Naive thymus-derived CD8-positive, alpha-beta T cell (primary cell): ENCODE measurements at places on chromosomes 2 and 18.
A peak's percentile ranks its signal among the peaks of the same experiment; 100 is the strongest.

GRCh38 chr2:219461047-219461514 is 26.4 kb downstream of the SPEG start:
- H3K36me3 ChIP-seq: no peaks in the 10 kb centered on the region
- no peak for DNase-seq
- no peak overlapping the region for H3K4me3 ChIP-seq

- DNase-seq: no peak
- H3K4me1 ChIP-seq: no peaks in the 10 kb centered on the region
- H3K36me3 ChIP-seq: no peaks in the 10 kb centered on the region
Observed at GRCh38 chr18:68435581-68435980, 279.3 kb downstream of the TMX3 start.

DNA sequence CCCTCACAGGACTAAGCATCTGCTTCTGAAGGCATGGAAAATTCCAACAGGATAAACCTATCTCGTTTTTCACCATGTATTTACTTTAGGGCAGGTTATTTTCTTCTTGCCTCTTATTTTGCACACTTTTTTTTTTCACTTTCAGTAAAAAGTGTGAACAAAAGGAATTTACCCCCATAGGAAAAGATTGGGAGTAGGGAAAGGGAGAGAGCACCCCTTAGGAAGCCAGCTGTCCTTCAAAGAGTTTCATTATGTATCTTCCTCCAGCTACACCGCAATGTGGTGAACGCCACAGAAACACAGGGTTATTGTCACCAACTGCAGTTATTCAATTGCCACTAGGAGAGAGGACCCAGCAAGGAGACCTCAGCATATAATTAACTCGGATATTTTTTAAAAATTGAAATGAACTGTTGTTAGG is 286.2 kb upstream of the VRK2 start:
- H3K4me3 ChIP-seq: peak overlapping the region; percentile 40
- H3K27ac ChIP-seq: no peak overlapping the region
- peaks cover 1% of the 10 kb centered on the region for H3K27me3 ChIP-seq
- no peaks in the 10 kb centered on the region for H3K36me3 ChIP-seq
- DNase-seq: no peak

GRCh38 chr2:212489719-212490346 is 48.8 kb downstream of the ERBB4 start:
- no peak overlapping the region for H3K27ac ChIP-seq
- no peak for DNase-seq
- H3K4me1 ChIP-seq: no peaks in the 10 kb centered on the region

- no peaks in the 10 kb centered on the region for H3K36me3 ChIP-seq
- DNase-seq: no peak
- no peaks in the 10 kb centered on the region for H3K27me3 ChIP-seq
- no peak overlapping the region for H3K27ac ChIP-seq
- H3K4me3 ChIP-seq: no peak overlapping the region
Observed at GRCh38 chr2:39631718-39632117, 34.0 kb upstream of the TMEM178A start.

GRCh38 chr2:159744363-159744762 is 32.1 kb downstream of the MARCHF7 start:
- DNase-seq: no peak
- H3K27me3 ChIP-seq: no peaks in the 10 kb centered on the region
- peaks cover 43% of the 10 kb centered on the region for H3K36me3 ChIP-seq
- H3K27ac ChIP-seq: no peak overlapping the region

- H3K36me3 ChIP-seq: no peaks in the 10 kb centered on the region
- no peak overlapping the region for H3K4me3 ChIP-seq
- DNase-seq: no peak
- H3K27ac ChIP-seq: no peak overlapping the region
- no peaks in the 10 kb centered on the region for H3K27me3 ChIP-seq
- H3K4me1 ChIP-seq: no peaks in the 10 kb centered on the region
Observed at GRCh38 chr2:116094196-116094595, 1651.8 kb downstream of the DPP10 start.

DNA sequence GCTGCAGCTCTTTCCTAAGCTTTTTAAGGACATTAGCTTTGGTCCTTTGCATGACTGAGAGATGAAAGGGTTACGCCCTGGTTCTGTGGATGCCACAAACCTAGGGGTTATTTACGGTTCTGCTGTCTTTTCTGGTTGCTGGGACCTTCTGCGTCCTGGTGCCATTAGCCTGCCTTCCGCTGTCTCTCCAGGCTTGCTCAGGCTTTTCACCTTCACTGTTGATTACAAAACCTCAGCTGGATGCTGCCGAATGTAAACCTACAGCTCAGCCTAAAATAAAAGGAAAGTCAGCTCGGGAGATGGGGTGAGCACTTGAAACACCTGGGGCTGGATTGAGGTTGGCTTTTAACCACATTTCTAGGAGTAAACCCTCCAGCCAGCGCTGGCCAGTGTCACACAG is 130.9 kb upstream of the ARHGAP28 start:
- no peaks in the 10 kb centered on the region for H3K27me3 ChIP-seq
- H3K4me1 ChIP-seq: no peaks in the 10 kb centered on the region
- H3K27ac ChIP-seq: no peak overlapping the region
- no peak for DNase-seq
- H3K36me3 ChIP-seq: no peaks in the 10 kb centered on the region
- H3K4me3 ChIP-seq: no peak overlapping the region

- no peak overlapping the region for H3K4me3 ChIP-seq
- H3K27me3 ChIP-seq: peaks cover 6% of the 10 kb centered on the region
- no peaks in the 10 kb centered on the region for H3K4me1 ChIP-seq
- no peaks in the 10 kb centered on the region for H3K36me3 ChIP-seq
- no peak overlapping the region for H3K27ac ChIP-seq
Observed at GRCh38 chr2:240960971-240961876, 37.2 kb upstream of the SNED1 start.

- DNase-seq: no peak
- H3K27me3 ChIP-seq: no peaks in the 10 kb centered on the region
- peak overlapping the region; percentile 24 for H3K27ac ChIP-seq
- H3K4me3 ChIP-seq: no peak overlapping the region
Observed at GRCh38 chr2:181158427-181158826, 178.0 kb downstream of the UBE2E3 start.

DNA sequence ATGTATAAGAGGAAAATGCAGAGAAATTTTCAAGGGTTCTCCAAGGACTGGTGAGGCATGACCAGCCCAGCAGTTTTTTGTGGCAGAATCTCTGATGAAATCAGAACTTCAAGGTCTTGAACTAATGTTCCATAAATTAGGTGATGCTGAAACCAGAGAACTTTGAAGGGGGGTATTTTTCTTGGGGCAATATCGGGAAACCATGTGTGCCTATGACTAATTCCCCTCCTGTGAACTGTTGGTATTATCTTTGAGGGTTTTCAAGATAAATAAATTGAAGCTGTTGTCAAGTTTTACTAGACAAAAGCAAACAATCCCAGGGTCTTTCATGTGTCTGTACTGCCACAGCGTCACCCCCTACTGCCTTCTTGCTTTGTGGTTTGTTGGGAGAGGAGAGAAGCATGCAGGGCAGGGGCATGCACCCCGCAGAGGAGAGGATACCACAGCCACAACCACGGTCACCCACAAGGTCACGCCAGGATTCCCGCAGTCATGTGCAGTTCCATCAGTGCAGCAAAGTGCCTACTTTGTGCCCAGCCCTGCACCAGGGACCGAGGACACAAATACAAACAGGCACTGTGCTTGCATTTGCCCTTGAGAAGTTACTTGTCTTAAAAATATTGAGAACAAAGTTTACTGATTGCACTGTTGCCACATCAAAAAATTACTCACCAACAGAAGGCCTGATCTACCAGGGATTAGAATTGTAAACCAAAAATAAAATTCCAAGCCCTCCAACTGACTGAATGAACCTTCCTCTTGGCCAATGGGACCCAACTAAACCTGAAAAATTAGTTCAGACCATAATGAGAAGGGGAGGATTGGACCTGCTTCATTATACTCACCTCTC is 413.3 kb upstream of the TRIB2 start:
- H3K36me3 ChIP-seq: no peaks in the 10 kb centered on the region
- peak overlapping the region; percentile 77 for H3K27ac ChIP-seq
- no peak for DNase-seq

- no peaks in the 10 kb centered on the region for H3K27me3 ChIP-seq
- H3K4me3 ChIP-seq: no peak overlapping the region
- H3K4me1 ChIP-seq: no peaks in the 10 kb centered on the region
- DNase-seq: no peak
- no peak overlapping the region for H3K27ac ChIP-seq
Observed at GRCh38 chr18:52499016-52499415, 159.0 kb downstream of the DCC start.

GRCh38 chr2:226511311-226511710 is 288.3 kb downstream of the IRS1 start:
- no peak for DNase-seq
- no peaks in the 10 kb centered on the region for H3K36me3 ChIP-seq
- no peak overlapping the region for H3K27ac ChIP-seq
- no peak overlapping the region for H3K4me3 ChIP-seq
- peaks cover 9% of the 10 kb centered on the region for H3K27me3 ChIP-seq

DNA sequence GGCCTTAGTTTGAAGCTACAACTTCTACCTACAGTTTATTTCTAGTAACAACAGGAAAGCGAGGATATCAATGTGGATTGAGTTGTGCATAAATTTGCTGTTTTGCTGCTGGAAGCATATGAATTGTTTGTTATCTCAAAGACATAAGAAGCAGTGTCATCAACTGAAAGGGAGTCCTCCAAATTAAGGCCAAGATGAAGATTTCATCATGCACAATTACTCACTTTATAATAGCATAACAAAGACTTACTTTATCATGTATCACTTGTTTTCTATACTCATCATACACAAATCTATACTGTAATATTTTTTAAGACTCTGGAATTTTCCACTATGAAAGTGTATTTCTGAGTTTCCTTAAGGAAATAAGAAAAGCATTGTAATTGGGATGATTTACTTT is 136.1 kb upstream of the FANCL start:
- H3K4me1 ChIP-seq: no peaks in the 10 kb centered on the region
- H3K27me3 ChIP-seq: peaks cover 3% of the 10 kb centered on the region
- DNase-seq: no peak
- H3K4me3 ChIP-seq: no peak overlapping the region
- no peaks in the 10 kb centered on the region for H3K36me3 ChIP-seq
- H3K27ac ChIP-seq: no peak overlapping the region

- H3K4me1 ChIP-seq: no peaks in the 10 kb centered on the region
- H3K27me3 ChIP-seq: no peaks in the 10 kb centered on the region
- H3K27ac ChIP-seq: no peak overlapping the region
Observed at GRCh38 chr18:53152476-53152875, 812.5 kb downstream of the DCC start.

- H3K36me3 ChIP-seq: no peaks in the 10 kb centered on the region
- H3K4me1 ChIP-seq: peaks cover 11% of the 10 kb centered on the region
- H3K27ac ChIP-seq: no peak overlapping the region
- no peak for DNase-seq
Observed at GRCh38 chr2:196590286-196590685, 49.2 kb upstream of the CCDC150 start.

- no peak overlapping the region for H3K27ac ChIP-seq
- peaks cover 2% of the 10 kb centered on the region for H3K27me3 ChIP-seq
- DNase-seq: no peak
- H3K4me1 ChIP-seq: no peaks in the 10 kb centered on the region
- H3K4me3 ChIP-seq: no peak overlapping the region
- H3K36me3 ChIP-seq: no peaks in the 10 kb centered on the region
Observed at GRCh38 chr2:8862230-8862629, 24.8 kb upstream of the KIDINS220 start.

DNA sequence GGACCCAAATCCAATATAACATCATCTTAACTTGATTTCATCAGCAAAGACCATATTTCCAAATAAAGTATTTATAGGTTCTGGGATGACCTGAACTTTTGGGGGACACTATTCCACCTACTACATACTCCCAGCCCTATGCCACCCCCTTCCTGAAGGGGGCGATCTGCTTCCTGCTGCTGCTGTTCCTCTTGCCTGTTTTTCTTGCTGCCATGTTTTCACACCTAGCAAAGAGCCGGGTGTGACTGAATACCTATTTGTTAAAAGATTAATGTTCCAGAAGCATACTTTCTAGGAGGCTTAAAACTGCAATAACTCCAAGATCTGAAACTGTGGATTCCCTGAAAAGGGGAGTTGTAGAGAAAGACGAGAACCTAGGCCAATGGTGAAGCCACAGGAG is 89.7 kb downstream of the ICOS start:
- DNase-seq: no peak
- no peak overlapping the region for H3K27ac ChIP-seq
- no peak overlapping the region for H3K4me3 ChIP-seq

DNA sequence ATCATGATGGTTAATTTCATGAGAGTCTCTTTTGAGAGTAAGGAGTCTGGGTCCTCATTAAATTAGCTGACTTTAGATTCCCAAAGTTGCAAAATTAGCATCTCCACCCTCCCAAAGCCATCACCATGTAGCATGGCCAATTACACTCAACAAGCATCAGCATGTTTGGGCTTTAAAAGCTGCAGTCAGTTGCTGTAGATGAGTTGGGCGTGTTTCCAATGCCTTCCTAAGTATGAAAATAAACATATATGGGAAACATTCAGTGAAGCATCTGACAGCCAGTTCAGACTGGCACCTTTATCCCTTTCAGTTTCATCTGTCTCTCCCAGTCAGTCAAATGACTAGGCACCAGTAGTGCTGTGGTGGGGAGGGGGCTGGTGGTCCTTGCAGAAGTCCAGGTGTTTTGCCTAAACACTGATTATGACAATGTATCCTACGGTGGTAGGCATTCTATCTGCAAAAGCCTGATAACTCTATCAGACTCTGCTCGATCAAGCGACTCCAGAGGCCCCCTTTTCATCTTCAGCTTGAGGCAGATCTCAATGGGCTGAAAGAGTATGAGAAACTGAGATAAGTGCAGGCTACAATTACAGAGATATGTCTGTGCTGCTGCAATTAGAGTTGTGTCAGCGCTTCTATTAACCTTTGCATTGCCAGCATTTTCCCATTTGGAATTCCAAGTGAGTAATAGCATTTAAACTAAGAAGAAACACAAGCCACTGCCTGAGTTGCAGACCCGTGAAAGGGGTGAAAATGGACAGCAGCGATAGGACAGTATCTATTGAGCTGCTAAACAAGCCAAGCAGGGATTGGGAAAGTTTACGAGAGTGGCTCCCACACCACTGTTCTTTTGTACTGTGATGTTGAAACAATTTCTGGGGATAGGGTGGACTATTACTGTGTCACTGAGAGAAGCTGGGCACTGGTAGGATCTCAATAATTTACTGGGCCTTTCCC is 67.3 kb upstream of the SPOPL start:
- H3K4me1 ChIP-seq: no peaks in the 10 kb centered on the region
- H3K27me3 ChIP-seq: peaks cover 3% of the 10 kb centered on the region
- DNase-seq: no peak
- no peaks in the 10 kb centered on the region for H3K36me3 ChIP-seq

DNA sequence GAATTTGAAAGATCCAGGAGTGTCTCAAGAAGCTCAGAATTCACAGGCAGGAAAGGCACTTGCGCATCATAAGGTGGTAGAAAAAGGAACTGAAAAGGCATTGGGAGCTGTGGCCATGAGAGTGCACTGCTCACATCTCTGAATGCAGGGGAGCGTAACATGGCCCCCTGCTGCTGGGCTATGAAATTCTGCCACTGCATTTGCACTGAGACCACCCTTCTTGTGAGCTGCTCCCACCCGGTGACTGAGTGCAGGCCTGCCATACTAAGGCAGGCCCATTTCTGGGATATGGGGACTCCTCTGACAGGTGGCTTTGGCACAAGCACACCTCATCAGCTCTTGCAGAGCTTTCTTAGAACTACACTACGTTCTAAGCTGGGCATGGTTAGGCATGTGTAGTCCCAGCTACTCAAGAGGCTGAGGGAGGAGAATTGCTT is 25.3 kb upstream of the STARD7 start:
- no peak for DNase-seq
- H3K4me3 ChIP-seq: no peak overlapping the region
- H3K27me3 ChIP-seq: no peaks in the 10 kb centered on the region
- H3K4me1 ChIP-seq: peaks cover 5% of the 10 kb centered on the region
